ENCODE measurements at places on chromosomes 16 and 17.

DNA sequence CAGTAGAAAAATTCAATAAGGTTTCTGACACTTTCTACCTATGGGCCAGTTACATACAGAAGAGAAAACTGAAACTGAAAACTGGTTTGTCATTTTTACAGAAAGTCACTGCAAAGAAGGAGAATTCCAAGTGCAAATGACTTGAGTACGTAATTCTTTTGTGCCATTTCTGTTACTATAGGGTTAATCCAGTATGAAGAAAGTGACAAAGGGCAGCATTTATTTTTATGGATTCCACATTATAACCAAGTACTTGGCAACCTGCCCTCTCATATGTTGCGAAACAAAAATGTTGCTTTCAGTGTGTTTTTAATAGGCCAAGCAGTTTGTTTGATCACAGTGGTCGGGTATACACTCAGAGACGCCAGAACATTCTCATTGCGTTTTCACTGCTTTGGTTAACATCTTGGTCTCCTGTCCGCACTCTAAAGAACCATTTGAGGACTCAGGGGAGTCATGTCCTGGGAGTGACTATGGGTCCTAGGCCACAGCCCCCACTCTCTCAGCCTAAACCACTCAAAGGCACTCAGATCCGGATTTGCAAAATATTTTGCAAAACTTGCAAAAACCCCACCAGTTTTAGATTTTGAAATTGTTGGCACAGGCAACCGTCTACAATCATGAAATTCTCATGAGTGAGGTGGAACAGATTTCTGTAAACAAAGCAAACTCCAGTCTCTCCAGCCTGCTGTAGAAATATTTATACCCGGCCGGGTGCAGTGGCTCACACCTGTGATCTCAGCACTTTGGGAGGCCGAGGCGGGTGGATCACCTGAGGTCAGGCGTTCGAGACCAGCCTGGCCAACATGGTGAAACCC, 15.4 kb upstream of the HELZ start:
- DNase-seq: no peak

DNA sequence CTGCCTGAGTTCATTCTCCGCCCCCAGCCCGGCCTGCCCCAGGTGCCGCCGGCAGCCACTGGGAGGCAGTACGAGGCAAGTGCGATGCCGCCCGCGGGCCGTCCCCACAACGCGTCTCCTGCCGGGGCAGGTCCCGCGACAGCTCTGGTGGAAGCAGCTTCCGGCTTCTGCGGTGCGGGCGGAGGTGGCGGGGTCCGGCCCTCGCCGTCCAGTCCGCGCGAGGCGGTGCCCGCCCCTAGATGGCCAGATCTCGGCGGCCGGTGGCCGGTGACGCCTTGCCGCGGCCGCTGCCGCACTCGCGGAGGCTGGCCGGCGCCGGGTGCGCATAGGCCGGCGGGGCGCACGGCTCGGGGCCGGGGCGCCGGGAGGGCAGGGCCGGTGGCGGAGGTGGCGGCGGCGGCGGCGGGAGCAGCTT, 1.8 kb downstream of the GJD3 start:
- peak; percentile 32 for DNase-seq

- no peak for DNase-seq
Observed at GRCh38 chr16:46711106-46712058, 21.9 kb downstream of the ORC6 start.

GRCh38 chr17:78643326-78643725, 66.1 kb upstream of the DNAH17 start:
- no peak for DNase-seq

DNA sequence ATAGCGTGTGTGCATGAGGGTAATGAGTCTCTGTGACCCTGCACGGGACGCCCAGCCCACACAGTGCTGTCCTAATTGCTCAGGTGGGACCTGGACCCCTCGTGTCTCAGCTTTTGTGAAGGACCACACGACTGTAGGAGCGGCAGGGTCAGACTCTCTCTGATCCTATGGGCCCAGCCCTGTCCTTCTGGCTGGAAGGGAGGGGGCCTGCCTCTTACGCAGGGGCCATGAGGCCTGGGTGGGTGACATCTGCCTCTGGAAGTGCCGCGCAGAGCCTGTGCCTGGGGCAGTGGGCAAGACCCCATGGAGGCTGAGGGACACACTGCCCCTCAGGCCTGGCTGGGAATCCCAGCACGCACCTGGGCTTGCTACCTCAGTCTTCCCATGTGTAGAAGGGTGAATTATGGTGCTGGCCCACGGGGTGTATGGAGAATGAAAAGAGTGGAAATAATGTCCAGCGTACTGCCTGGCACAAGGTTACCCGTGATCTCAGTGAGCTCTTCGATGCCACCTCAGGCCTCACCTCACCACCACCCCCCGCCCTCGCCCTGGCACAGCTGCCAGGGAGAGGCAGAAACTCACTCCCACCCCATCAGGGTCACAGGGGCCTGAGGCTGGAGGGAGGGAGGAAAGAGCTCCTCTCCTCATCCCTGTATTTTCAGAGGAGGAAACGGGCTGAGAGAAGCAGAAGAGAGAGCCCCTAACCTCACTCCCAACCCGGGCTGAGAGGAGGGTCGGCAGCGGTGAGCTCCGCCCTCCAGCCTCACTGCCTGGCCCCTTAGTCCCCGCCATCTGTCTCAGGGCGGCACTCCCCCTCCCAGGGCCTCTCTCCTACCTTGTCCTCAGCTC, 27.1 kb upstream of the DBNDD1 start:
- DNase-seq: peak; percentile 1

GRCh38 chr16:57166951-57167350, 18.9 kb downstream of the PSME3IP1 start:
- DNase-seq: peak; percentile 78

- no peak for DNase-seq
Observed at GRCh38 chr17:4849011-4849536, 15.9 kb downstream of the MINK1 start.

DNA sequence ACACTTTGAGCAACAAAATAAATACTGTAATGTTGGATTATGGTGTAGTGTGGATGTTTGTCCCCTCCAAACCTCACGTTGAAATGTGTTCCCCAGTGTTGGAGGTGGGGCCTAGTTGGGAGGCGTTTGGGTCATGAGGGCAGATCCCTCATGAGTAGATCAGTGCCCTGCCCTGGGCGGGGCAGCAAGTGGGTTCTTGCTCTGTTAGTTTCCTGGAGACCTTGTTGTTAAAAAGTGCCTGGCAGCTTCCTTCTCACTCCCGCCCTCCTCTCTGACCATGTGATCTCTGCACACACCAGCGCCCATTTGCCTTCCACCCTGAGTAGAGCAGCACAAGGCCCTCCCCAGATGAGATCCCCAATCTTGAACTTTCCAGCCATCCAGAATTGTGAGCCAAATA, 67.7 kb downstream of the MPRIP start:
- DNase-seq: no peak

- peak; percentile 27 for DNase-seq
Observed at GRCh38 chr17:19771971-19772630, 24.0 kb upstream of the ALDH3A1 start.

- no peak for DNase-seq
Observed at GRCh38 chr16:89420204-89420603, 70.2 kb downstream of the ANKRD11 start.

GRCh38 chr17:40024901-40025300, 9.7 kb downstream of the CSF3 start:
- no peak for DNase-seq

DNA sequence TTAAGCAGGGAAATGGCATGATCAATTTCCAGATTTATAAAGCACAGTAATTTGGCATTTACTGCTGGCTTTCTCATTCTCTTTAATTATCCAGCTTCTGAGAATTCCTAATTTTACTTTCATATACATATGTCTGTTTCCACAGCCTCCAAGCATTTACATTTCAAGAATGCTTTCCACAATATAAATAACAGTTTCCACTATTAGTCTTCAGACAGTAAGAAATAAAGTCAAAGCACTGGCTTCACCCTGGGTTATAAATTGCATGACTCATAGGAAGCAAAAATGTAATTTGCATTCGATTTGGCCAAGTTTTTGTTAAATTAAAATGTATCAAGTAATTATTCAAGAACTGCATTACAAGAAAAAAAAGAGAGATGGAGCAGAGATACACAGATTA, 53.5 kb downstream of the MPHOSPH6 start:
- no peak for DNase-seq

DNA sequence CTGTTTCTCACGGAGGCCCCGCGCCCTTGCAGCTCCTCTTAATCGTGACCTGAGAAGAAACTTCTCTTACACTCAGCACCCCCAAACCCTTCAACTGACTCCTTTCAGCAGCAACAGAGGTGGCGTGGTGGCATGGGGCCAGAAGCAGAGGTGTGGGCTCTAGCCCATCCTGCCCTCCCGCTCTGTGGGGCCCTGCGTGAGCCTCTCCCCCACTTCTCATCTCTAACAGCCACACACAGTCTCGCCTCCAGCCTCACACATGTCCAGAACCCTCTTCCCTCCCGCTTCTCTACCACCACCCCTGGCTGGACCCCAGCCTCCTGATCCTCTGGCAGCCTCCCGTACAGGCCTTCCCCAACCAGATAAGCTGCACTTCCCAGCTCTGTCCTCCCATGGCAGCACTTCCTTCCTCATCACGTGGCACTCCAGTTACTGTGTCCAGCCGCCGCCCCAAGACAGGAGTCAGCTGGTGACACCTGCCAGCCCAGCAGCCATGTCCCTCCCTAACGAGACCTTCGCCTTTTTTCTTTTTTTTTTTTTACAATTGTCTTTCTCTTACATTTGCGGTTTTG, 30.5 kb downstream of the NSMCE1 start:
- DNase-seq: no peak

DNA sequence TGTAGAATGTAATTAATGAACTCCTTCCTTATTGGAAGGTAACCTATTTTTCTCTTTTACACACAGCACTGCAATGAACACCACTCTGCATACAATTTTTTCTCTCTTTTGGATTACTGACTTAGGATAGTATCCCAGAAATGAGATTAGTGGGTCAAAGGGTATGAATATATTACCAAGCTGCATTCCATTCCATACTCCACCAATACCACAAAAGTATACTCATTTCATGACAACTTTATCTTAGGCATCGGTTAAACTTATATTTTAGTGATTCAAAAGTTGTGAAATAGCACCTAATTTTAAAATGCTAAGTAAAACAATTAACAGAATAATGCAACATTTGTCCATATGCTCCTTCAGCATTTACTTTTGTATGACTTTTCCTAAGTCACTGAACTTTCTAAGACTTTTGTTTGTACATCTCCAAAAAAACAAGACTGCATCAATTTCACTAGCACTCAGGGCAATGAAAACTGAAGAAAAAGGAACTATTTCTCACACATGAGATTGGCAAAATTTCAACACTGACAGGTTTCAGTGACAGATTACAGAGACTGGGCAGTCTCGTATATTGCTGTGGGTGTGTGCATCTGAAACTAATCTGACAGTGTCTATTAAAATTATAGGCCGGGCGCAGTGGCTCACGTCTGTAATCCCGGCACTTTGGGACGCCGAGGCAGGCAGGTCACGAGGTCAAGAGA, 32.1 kb downstream of the HELZ start:
- DNase-seq: no peak

DNA sequence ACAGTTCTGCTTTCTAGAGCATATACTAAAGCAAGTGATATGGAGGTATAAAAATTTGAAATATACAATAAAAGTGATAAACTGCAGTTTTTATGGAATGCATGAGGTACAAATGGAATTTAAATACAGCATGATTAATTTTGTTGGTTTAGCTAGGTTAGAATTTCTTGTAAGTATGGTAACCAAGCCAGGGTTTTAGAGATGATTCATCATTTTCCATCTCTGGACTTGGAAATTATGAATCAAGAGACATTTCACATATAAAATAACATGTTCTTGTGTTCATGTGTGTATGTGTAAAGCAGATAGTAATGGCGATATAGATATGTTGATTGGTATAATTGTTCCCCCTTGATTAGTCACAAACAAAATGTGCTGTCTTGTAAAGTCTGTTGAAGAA, 1219.8 kb downstream of the CDH8 start:
- DNase-seq: no peak

GRCh38 chr16:89633064-89633631, 19.7 kb downstream of the DPEP1 start:
- no peak for DNase-seq

DNA sequence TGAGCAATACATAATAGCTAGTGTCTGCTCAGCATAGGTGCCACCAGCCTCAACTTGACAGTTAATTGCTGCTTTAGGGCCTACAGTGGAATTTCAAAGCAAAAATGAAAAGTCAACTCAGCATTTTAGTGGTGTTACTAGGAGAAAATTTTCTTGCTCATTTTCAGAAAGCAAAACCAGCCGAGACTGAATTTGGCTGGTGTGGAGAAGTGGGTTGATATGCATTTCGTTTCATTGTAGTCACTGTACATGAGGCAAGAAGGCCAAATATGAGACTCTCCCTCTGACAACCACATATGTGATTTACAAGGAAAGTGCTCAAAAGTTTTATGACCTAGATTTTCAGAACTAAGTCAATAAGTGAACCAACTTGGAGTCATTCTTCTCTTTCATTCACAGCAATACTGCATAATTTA, 54.0 kb downstream of the DUSP14 start:
- no peak for DNase-seq

DNA sequence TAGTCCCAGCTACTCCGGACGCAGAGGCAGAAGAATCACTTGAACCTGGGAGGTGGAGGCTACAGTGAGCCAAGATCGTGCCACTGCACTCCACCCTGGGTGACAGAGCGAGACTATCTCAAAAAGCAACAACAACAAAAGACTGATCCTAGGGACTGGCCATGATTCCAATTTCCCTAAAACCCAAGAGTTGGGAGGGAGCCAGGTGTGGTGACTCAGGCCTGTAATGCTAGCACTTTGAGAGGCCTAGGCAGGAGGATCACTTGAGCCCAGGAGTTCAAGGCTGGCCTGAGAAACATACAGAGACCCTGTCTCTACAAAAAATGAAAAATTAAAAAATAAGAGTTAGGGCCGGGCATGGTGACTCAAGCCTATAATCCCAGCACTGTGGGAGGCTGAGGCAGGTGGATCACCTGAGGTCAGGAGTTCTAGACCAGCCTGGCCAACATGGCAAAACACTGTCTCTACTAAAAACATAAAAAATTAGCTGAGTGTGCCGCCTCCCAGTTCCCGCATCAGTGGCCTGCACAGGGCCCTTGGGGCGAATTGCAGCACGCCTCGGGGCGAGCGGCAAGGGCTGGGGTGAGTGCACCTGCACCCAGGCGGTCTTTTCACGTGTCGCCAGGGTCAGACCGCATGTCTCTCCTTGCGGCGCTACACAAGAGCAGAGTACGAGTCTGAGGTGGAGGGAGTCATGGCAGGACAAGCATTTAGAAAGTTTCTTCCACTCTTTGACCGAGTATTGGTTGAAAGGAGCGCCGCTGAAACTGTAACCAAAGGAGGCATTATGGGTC, 40.8 kb downstream of the CDH3 start:
- DNase-seq: no peak
